ENCODE measurements at places on chromosomes 2 and 18.
A peak's percentile ranks its signal among the peaks of the same experiment; 100 is the strongest.

- no peak for DNase-seq
Observed at GRCh38 chr2:201621293-201621999, 21.9 kb downstream of the TMEM237 start.

GRCh38 chr2:72134408-72134996 lies 13.2 kb downstream of the CYP26B1 start:
- no peak for DNase-seq

GRCh38 chr2:186913870-186914269 lies 64.9 kb upstream of the ZSWIM2 start:
- DNase-seq: no peak

GRCh38 chr18:42925036-42925435 lies 190.4 kb downstream of the RIT2 start:
- no peak for DNase-seq

DNA sequence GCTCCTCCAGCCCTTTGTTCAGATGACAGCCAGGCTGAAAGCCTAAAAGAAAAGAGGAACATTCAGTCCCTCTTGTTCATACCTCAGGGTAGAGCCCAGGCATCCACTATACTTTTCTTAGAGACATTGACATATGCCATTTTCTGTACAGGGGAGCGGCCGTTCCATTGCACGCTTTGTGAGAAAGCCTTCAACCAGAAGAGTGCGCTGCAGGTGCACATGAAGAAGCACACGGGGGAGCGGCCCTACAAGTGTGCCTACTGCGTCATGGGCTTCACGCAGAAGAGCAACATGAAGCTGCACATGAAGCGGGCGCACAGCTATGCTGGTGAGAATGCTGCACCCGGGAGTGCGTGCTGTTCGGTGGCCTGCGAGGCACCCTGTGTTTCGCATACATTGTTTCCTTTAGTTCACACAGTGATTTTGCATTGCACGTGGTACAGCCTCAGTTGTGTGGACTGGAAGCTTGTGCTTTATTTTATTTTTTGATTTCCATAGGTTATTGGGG lies 138.2 kb downstream of the ZNF236 start:
- no peak for DNase-seq

DNA sequence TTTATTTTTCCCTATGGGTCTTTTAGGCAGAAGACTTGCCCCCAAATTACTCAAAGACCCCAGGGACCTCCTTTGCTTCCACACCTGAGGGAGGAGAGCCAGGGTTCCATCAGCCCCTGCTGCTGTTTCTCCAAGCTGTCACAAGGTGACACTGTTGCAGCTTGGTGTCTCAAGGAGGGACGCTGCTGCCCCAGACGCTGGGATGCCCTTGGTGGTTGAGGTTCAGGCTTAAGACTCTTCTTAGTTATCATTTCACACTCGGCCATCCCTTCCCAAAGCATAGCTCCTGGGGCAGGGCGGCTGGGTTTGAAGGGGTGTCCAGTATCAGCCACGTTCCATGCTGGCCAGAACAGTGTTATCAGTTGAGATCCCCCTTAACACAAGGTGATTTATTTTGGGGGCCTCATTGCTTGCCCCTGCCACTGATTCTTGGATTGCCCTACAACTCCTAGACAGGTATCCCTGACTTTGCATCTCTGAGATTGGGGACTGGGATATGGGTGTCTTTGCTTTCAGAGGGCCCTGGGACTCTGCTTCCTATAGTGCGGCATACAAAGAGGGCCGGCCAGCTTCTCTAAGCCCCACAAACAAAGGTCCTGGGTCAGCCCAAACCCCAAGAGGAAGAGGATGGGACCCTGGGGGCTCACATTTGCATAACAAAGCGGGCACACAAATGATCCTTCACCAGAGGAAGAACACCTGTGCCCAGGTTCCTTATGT lies 22.7 kb downstream of the GPR55 start:
- peak; percentile 56 for DNase-seq

DNA sequence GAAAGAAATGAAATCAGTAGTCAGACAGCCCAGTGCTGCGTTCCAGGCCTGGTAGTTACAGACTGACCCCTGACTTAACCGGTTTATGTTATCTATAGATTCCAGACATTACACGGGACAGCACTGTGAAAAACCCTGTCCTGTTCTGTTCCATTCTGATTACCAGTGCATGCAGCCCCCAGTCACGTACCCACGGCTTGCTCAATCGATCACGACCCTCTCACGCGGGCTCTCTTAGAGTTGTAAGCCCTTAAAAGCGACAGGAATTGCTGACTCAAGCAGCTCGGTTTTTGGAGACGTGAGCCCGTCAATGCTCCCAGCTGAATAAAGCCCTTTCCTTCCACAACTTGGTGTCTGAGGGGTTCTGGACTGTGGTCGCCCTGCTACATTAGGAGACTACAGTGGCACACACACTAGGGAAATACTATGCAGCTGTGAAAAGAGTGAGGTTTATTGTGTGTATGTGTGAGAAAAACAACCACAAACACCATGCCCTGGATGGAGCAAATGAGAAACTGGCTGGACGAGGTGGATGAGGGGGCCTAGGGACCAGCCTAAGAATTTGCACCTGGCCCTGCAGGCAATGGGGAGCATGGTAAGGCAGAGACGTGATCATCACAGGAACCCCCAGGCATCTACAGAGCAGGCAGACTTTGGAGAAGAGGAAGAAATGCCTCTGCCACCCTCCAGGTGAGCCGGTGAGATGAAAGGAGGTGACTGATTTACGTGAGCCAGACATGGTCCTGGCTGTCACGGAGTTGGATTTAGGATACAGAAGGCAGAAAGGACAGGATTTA lies 49.1 kb upstream of the SEMA4C start:
- no peak for DNase-seq

GRCh38 chr2:199302851-199303250 lies 154.9 kb downstream of the SATB2 start:
- DNase-seq: no peak

GRCh38 chr18:13566941-13567746 lies 159.2 kb downstream of the FAM210A start:
- DNase-seq: peak; percentile 71

GRCh38 chr2:152352616-152353015 lies 17.6 kb downstream of the FMNL2 start:
- no peak for DNase-seq

GRCh38 chr2:70069049-70069448 lies 18.2 kb upstream of the PCBP1 start:
- no peak for DNase-seq

All from sciatic nerve (tissue), 2 donors.